ENCODE measurements at places on chromosomes 5 and 9.
A peak's percentile ranks its signal among the peaks of the same experiment; 100 is the strongest.

DNA sequence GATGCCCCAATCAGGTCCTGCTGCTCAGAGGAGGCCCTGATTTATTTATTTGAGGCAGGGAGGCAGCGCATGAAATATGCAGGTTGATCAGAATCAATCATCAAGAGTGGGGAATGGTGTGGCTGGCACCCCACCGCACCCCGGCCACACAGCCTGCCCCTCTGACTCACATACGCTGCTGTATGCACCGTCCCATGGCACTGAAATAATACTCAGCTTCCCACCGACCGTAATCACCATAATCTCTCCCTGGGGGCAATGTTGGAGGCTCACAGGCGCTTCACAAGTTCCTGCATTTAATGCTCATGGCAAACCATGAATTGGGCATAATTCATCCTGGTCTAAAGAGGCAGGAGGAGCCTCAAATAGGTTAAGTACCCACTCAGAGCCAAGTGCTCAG lies 141.2 kb upstream of the TBC1D2 start:
- DNase-seq: no peak

DNA sequence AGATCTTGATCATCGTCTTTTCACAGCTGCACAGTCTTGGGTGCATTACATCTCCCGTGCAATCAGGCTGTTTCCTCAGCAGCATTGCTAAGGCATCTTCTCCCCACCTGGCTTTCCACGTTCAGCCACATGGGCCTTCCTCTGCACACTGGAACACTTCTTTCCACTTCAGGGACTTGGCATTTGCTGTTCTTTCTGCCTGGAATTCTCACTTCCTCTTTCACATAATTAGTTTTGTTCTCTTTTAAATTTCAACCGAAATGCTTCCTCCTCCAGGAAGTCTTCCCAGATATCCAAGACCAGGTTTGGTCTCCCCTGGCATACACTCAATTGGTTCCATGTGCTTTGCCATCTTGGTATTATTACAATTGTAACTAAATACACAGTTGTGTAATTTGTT lies 43.8 kb downstream of the WHRN start:
- DNase-seq: no peak

DNA sequence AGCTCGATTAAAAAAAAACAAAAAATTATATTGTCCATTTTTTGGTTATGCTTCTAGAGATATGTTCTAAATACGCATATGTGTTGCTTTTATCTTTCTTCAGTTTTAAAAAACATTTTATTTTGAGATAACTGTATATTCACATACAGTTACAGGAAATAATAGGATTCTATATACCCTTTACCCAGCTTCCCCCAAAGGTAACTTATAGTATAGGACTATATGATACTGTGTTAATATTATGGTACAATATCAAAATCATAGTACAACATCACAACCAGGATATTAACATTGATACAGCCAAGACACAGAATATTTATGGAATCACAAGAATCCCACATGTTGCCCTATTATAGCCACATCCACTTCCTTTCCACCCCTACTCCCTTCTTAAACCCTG lies 9.5 kb upstream of the MACIR start:
- no peak for DNase-seq

DNA sequence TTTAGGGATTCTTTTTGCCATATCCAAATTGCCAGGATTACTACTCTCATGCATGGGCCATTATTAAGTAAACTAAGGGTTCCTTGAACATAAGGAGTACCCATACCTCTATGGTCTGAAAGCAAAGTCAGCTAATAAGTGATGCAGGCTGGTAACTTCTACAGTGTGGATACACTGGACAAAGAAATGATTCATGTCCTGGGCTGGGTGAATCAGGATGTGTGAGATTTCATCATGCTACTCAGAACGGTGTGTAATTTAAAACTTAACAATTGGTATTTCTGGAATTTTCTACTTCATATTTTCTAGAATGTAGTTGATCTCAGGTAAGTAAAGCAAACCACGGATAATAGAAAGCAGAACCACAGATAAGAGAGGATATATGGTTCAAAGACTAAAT lies 428.8 kb downstream of the CHSY3 start:
- DNase-seq: no peak

DNA sequence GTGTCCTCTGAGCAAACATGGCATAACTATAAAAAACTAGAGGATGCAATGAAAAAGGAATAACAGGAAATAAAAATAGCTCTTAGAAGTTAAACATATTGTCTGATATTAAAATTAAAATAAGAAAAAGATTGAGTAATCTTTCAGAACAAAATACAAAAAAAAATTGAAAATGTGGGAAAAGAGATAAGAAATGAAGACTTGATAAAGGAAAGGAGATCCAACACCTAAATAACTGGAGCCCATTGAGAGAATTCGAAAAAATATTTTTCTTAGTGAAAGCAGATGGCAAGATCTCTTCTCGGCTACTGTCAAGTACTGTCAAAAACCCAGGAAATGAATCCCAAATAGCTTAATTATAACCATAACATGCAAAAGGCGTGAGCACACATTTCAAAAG lies 24.9 kb downstream of the LIFR start:
- no peak for DNase-seq

DNA sequence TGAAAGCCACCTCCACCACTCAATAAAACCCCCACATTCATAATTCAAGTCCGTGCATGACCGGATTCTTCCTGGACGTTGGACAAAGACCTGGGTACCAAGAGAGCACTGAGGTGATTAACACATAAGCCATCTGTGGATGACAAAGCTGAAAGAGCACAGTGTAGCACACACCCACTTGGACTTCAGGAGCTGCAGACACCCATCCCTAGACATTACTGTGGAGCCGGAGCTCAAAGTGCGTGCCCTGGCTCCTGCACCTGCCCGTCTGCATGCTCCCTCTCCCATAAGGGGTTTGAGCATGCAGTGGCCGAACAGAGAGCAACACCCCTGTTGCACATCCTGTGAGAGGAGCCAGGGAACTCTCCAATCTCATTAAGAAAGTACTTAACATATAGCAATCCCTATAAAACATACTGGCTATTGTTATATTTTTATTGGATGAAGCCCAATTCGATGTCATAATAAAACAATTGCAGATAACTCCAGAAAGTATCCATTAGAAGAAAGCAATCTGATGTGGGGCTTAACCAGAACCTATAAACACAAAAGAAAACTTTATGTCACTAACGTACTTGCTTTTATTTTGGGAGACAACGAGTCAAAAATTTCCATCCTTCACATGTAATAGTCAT lies 1174.2 kb upstream of the C9orf72 start:
- DNase-seq: no peak

DNA sequence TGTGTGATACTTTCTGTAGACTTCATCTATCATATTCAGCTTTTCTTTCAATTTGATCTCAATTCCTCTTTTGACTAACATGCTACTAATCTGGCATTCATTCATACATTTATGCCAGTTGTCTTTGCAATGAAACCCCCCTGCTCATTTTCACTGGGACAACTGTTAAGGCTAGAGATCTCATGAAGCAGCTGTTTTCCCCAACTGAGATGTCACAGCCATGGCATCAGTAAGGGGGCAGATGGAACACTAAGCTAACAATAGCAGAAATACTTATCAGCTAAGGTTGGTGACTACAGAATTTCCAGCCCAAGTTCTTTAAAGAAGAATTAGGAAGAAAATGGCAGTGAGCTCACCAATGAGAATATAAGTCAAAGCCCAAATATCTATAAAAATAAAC lies 9.4 kb downstream of the TMED7 start:
- no peak for DNase-seq

GRCh38 chr5:59093329-59093728 lies 510.5 kb downstream of the RAB3C start:
- no peak for DNase-seq

DNA sequence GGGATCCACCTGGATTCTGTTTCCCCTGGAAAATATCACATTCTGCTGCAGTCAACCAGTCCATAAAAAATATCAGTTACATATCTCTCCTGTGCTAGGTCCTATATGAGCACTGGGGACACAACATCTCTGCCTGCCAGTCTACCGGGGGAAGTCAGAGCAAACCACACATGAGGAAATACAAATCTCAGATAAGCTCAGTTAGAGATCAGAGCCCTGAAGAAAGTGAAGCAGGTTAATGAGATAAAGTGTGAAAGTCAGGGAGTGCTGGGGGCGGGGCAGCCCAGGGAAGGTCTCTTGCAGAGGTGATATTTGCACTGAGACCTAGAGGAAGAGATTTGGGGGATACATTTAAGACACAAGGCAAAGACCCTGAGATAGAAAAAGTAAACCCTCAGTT lies 67.8 kb upstream of the SLC1A1 start:
- no peak for DNase-seq

- no peak for DNase-seq
Observed at GRCh38 chr9:68496356-68496755, 44.3 kb downstream of the TMEM252 start.

DNA sequence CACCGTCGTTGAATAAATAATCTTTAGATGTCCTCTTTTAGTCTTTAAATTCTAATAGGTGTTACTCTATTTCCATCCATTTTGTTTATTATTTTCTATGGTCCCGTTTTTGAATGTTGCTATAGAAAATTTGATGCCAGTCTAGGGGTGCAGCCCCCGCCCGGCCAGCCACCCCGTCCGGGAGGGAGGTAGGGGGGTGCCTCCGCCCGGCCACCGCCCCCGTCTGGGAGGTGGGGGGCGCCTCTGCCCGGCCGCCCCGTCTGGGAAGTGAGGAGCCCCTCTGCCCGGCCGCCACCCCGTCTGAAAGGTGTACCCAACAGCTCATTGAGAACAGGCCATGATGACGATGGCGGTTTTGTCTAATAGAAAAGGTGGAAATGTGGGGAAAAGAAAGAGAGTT lies 2372.2 kb upstream of the WWC1 start:
- DNase-seq: no peak

GRCh38 chr5:126062398-126063221 lies 360.6 kb upstream of the GRAMD2B start:
- no peak for DNase-seq

GRCh38 chr5:116546033-116546742 lies 28.4 kb downstream of the SEMA6A start:
- DNase-seq: no peak

- no peak for DNase-seq
Observed at GRCh38 chr5:180423133-180423532, 70.0 kb upstream of the GFPT2 start.

DNA sequence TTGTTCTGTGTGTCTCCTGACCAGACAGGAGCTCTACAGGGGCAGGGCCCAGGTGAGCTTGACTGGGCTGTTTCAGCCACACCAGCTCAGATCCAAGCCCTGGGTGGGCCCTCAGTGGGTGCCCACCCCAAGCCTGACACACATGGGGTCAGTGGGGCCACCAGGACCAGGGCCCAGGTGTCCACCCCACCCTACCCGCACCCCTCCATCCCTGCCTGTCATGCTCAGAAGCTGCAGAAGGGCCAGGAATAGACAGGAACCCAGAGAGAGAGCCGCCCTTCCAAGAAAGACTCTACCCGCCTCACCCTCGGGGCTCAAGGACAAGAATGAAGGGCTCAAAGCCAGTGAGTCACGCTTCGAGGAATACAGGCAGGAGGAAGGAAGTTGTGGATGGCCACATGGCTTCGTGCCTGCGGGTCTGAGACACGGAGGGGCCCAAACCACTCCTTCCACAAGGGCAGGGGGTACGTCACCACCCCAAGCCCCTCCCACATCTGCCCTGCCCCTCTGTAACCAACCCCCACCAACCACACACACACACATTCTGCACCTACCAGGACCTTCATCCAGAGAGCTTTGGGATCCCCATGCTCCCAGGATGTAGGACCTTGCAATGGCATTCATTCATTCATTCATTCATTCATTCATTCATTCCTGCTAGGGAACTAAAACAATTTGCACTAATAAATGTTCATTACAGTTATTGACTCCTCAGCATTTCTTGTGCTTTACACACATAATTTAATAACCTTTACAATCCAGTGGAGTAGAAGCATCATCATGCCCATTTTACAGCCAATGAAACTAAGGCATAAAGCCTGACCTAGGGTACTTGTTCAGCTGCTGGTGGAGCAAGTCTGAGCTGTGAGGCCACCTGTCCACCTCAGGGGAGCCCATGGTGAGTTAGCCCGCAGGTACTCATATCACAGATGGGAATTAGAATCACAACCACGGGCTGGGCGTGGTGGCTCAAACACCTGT lies 55.9 kb upstream of the STXBP1 start:
- no peak for DNase-seq

DNA sequence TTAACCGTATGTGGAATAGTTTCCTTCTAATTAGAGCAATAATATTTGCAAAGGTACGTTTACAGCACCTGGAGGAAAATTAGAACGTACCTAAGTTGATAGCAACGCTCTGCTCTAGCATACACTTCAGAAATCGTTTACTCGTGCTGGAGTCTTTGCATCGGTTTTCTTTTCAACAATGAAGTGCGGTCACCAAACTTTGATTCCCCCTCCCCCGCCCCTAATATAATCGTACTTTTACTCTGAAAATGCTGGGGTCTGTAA lies 506 bp downstream of the ADAMTS19 start:
- no peak for DNase-seq

DNA sequence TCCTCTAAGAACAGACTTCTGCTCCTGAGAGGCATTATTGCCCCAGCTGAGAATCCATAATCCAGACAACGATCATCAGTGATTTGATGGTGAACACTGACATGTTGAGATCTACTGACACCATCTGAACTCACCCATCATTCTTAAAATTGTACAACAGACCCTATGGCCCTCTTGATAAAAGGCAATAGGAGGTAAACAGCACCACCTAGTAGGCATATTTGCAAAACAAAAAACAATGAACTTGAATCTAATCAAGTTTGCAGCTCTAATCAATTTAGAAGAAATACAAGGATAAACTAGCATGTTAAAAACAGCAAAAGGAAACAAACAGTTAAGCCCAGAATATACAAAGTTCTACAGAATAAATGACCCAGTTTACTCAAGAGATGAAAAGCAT lies 89.6 kb downstream of the SFXN1 start:
- DNase-seq: no peak

- DNase-seq: no peak
Observed at GRCh38 chr9:95649801-95650213, 133.0 kb upstream of the PTCH1 start.

GRCh38 chr9:104786293-104786692 lies 22.4 kb downstream of the NIPSNAP3B start:
- DNase-seq: peak; percentile 15

- DNase-seq: no peak
Observed at GRCh38 chr5:147396070-147396823, 113.6 kb downstream of the DPYSL3 start.

GRCh38 chr5:94217745-94218144 lies 400.7 kb downstream of the KIAA0825 start:
- DNase-seq: no peak

GRCh38 chr5:18699681-18700080 lies 1065.4 kb downstream of the TAF11L14 start:
- no peak for DNase-seq

DNA sequence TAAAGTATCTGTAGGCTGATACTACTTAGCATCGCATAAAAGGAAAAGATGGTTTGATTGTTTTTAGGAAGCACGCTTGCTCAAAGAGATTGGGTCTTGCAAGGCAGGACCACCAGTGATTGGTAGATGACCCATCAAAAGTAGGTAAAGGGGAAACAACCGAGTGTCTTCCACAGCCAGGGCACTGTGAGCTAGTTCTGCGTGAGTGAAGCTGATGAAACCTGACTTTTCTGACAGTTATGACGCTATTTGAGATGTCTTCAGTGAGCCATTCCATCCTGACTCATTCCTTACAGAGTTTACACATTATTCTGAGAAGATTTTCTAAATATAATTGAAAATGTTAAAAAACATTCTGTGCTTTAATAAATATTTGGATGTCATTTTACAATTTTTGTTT lies 49.7 kb downstream of the BASP1 start:
- DNase-seq: no peak
